ENCODE measurements at places on chromosomes 11 and 22.

GRCh38 chr11:24471084-24471483 is 25.8 kb upstream of the LUZP2 start:
- DNase-seq = no peak

DNA sequence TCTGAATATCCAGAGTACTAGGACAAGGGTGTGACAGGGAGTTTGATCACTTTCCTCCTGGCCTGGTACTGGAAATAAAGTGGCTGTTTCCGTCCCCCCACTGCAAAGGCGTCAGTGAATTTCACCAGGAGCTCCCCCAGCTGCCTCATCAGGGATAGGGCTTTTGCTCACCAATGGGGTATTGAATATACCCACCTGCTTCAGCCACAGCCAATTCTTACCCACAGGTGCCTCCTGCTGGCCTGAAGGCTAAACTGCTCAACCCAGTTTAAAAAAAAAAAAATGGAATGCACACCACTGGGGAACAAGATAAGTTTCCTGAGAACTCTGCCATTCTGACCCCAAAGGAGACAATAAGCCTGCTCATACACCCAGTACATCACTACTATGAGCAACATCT is 65.3 kb upstream of the MS4A8 start:
- no peak for DNase-seq

- DNase-seq = no peak
Measured at GRCh38 chr22:25933158-25933788, 191.3 kb downstream of the MYO18B start.

GRCh38 chr11:119316729-119317591 is at the start of gene MCAM:
MCAM (minus strand) TSS chr11:119317130; CDS start chr11:119317101, 29 bp downstream.
- no peak for DNase-seq

DNA sequence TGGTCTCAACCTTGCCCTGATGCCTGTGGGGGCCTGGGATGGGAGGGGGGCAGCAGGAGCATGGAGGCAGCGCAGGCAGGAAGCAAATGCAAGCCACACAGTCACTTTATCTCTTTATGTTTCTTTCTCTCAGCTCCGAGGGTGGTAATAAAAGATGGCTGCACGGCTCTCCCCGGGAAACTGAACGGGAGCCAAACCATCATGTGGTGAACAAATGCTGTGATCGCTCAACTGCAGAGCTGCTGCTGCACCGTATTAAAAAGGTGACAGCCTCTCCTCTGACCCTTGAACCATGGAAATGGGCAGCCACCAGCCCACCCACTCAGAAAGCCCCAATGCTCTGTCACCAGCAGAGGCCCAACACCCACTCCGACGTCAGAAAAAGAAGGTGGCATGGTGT is 110.0 kb downstream of the TIMP3 start:
- DNase-seq = no peak

DNA sequence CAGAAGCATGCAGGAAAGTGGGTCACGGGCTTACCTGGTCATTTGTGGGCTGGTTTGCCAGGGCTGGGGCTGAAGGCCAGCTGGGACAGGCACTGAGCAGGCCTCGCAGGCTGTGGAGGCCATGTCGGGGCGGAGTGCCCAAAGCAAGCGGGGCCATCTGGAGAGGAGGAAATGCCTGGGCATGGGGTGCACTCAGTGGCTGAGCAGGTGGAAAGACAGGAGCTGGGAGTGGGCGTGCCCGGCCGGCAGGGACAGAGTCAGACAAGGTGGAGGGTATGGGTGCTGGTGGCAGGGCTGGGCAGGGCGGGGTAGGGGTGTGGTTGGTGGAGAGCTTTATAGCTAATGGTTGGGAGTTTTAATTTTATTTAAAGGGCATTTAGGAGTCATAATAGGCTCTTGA is 27.4 kb downstream of the DAGLA start:
- no peak for DNase-seq

DNA sequence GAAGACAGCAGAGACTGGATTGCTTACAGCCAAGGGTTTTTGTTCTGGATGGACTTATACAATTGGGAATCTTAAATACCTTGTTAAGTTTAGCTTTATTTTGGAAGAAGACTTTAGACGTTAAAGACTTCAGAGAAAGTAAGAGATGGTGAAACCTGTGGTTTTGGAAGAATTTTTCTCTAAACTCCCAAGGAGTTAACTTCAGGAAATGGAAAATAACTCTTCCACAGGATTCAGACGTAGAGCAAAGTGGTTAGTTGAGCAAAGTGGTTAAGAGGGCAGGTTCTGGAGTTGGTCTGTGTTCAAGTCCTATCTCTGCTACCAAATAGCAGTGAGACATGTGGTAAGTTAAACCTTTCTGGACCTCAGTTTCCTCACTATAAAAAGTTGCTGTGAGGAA is 12.8 kb downstream of the PITPNB start:
- no peak for DNase-seq

GRCh38 chr11:16372355-16372754 is 16.0 kb upstream of the SOX6 start:
- no peak for DNase-seq

- DNase-seq = peak; percentile 88
Measured at GRCh38 chr11:105046898-105047579, 1.9 kb upstream of the CARD16 start.

DNA sequence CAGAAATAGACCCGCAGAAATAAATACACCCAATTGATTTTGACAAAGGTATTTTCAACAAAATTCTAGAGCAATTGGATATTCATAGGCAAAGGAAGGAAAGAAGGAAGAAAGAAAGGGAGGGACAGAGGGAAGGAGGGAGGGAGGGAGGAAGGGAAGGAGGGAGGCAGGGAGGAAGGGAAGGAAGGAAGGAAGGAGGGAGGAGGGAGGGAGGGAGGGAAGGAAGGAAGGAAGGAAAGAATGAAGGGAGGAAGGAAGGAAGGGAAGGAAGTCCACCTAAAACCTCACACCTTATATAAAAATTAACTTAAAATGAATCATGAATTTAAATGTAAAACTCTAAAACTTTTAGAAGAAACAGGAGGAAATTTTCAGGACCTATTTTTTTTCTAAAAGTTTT is 94.2 kb upstream of the USP47 start:
- DNase-seq = no peak

- DNase-seq = no peak
Measured at GRCh38 chr11:13776134-13776815, 107.8 kb downstream of the FAR1 start.

DNA sequence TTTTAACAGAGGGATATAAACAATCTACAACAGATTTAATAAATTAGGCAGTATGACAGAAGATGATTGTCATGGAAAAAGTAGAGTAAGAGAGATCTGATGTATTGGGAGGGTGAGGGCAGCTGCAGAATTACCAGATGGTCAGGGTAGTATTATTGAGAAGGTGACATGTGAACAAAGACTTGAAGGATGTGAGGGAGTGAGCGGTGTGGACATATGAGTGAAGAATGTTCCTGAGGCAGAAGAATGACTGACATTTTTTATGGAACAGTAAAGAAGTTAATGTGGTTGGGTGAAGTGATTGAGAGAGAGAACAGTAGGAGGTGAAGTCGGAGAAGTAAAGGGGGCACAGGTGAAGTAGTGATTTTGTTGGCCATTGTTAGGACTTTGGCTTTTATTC is 42.4 kb upstream of the HIPK3 start:
- no peak for DNase-seq

- DNase-seq = no peak
Measured at GRCh38 chr22:38796262-38796957, 2.5 kb upstream of the DNAL4 start.

- no peak for DNase-seq
Measured at GRCh38 chr22:30253205-30253852, 6.8 kb upstream of the LIF start.

GRCh38 chr11:12938590-12939247 is 70.4 kb upstream of the RASSF10 start:
- DNase-seq = no peak

DNA sequence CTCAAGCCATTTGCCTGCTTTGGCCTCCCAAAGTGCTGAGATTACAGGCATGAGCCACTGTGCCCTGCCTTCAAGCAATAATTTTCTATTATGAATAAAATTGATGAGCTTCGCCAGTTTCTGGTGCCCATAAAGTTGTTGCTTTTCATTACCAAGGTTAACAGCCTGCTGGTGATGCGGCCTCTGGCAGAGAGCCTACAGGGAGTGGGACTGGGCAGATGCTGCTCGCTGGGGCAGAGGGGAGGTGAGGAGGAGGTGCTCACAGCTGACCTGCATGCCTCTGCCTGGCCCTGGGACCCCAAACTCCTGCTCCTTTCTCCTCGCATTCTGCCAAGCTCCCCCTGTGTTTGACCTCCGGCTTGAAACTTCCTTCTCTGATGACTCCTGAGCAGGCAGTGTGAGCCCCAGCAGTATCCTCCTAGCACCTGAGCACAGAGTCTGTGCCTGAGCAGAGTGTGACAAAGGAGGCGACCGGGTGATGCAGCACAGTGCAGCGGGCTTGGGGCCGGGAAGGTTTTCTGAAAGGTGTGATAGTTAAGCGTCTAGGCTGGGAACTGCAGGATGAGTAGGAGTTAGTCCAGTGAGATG is 56.1 kb upstream of the B3GAT1 start:
- DNase-seq = no peak

GRCh38 chr22:43133401-43133800 is 9.8 kb downstream of the MCAT start:
- no peak for DNase-seq

DNA sequence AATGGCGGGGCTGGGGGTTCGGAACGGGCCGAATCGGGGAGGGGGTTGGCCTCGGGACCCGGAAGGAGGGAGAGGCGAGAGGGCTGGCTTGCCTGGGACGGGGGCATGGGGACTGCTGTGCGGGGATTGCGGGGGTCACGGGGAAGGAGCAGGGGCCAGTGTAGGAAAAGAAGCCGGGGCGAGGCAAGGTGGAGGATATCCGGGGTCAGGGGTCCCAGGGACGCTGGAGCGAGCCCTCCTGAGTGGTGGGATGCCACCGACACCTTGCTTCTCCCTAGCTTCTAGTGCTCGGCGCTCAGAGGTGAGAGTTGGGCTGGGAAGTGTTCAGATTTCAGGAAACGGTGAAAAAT is 426 bp upstream of the GDPD5 start:
- no peak for DNase-seq

DNA sequence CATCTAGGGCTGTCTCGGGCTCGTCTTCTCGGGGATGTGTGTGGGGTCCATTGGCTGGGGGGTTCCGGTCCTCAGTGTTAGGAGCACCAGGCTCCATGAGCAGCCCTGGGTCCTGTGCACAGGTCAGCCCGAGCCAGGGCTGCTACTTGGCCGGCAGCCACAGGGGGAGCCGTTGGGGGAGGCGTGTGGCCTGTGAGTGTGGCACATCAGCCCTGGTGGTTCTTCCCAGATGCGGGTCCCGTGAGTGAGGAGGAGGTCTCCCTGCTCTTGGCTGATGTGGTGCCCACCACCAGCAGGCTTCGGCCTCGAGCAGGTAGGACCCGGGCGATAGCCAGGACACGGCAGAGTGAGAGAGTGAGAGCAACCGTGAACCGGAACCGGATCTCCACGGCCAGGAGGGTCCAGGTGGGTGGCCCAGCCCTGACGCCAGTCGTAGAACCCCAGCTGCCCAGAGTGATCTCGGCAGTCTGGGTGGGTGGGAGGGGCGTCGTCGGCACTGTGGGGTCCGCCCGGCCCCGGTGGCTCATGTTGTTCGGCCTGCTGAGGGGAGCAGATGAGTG is 18.5 kb downstream of the IRF7 start:
- DNase-seq = no peak

DNA sequence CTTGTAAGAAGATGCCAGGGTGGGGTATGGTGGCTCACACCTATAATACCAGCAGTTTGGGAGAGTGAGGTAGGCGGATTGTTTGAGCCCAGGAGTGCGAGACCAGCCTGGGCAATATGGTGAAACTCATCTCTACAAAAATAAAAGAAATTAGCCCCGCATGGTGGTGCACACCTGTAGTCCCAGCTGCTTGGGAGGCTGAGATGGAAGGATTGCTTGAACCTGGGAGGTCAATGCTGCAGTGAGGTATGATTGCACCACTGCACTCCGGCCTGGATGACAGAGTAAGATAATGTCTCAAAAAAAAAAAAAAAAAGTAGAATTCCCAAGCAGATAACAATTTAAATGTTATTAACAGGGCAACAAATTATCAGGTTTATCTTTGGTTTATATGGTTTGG is 20.2 kb downstream of the ACER3 start:
- DNase-seq = no peak

DNA sequence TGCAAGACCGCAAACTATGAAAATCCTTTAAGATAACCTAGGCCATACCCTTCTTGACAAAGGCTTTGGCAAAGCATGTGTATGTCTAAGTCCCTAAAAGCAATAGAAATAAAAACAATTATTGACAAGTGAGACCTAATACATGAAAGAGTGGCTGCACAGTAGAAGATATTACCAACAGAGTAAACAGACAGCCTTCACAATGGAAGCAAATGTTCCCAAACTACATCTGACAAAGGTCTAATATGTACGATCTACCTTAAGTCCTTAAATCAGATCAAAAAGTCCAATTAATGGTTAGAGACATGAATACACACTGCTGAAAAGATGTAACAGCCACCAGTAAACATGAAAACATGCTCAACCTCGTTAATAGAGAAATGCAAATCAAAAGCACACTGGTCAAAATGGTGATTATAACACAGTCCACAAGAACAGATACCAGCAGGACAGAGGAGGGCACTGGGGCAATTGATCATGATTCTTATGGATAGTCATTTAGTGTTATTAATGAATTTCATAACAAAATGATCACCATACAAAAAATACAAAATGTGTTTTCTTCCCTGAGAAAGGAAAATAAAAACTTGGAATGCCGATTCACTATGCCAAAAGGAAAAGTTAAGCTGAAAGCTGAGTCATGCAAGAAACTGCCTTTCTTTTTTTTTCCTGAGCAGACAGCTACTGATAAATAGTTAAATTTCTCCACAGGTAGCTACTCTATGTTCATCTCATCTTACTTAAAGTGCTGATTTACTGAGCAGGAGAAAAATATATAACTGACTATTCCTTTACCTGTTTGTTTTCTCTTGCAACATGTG is 102.6 kb upstream of the VPREB1 start:
- no peak for DNase-seq

DNA sequence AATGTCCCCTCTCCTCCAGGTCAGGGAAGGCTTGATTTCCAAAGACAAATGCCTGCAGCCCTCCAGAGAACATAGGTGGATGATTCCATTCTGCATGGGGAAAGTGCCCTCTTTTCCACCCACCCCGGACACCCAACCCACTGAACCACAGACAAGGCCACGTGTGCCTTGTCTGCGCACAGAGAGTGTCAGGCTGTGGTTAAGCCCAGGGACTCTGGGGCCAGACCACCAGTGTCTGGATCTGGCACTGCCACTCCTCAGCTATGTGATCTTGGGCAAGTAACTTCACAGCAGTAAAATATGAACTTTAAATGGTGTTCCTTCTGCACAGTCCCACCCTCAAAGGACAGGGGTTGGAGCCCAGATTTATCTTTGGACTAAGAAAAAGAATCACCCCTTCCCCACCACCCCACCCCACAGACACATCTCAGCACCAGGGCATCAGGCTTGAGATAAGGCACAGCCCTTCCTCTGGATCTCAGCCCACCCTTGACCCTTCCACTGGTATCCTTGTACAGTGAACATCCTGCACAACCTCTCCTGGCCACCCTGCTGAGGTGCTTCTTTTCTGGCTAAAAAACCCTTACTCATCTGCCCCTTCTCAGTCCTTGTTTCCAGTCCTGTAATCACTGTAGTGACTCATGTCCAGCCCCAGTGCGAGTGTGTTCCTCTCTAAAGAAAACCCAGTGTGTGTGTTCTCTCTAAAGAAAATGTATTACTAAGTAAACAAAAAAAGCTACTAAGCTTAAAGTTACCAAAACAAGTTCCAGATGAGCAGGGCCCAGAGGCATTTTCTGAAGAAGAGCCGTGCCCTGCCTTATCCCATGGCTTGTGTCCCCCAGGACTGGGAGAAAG is 1.9 kb upstream of the PTGDR2 start:
- DNase-seq = no peak

Measured in HS-27A (cell line).